ENCODE measurements at places on chromosomes 3 and 15. TPM values are rescaled to one million over a fixed set of nuclear protein-coding genes. Genes with fewer than 3 reads are reported as not detected.

DUOX2 gene
- total RNA-seq = 0.02 TPM

MINAR1 gene
- total RNA-seq = 0.67 TPM

TMC3 gene
- not detected for total RNA-seq

VWA5B2 gene
- 0.35 TPM for total RNA-seq

IQCF5 gene
- total RNA-seq = not detected

AGBL1 gene
- not detected for total RNA-seq

P2RY14 gene
- not detected for total RNA-seq

CPNE9 gene
- not detected for total RNA-seq

CHRM5 gene
- 0.01 TPM for total RNA-seq

RETNLB gene
- not detected for total RNA-seq

SPSB4 gene
- not detected for total RNA-seq

LNP1 gene
- total RNA-seq = 0.85 TPM

CCDC50 gene
- 25.0 TPM for total RNA-seq

KLHL25 gene
- total RNA-seq = 8.7 TPM

UROC1 gene
- not detected for total RNA-seq

TIMP4 gene
- total RNA-seq = 10.9 TPM

NECTIN3 gene
- 27.5 TPM for total RNA-seq

TAGLN3 gene
- total RNA-seq = not detected

ZNF148 gene
- total RNA-seq = 11.4 TPM

CDHR4 gene
- total RNA-seq = 0.53 TPM

C3orf62 gene
- total RNA-seq = 2.3 TPM

GPR87 gene
- total RNA-seq = 1.2 TPM

SAXO2 gene
- total RNA-seq = 3.6 TPM

EFHB gene
- 0.41 TPM for total RNA-seq

DISP2 gene
- total RNA-seq = 1.3 TPM

PLA1A gene
- 0.50 TPM for total RNA-seq

GRAMD2A gene
- not detected for total RNA-seq

GOLGA8Q gene
- 0.38 TPM for total RNA-seq

P2RY13 gene
- not detected for total RNA-seq

RTP3 gene
- total RNA-seq = not detected

RPL29 gene
- 1,406 TPM for total RNA-seq

ECE2 gene
- not detected for total RNA-seq

HIGD2B gene
- not detected for total RNA-seq

MOBP gene
- total RNA-seq = not detected

FBXW12 gene
- not detected for total RNA-seq
